ENCODE measurements at places on chromosomes 5 and 9.

- no peak overlapping the region for H3K27ac ChIP-seq
- DNase-seq = peak; percentile 87
- no peak overlapping the region for H3K4me3 ChIP-seq
- H3K4me1 ChIP-seq = peaks cover 18% of the 10 kb centered on the region
Observed at GRCh38 chr9:97710356-97711222, 13.4 kb upstream of the XPA start.

GRCh38 chr9:126150411-126151030 is 176.1 kb upstream of the MVB12B start:
- DNase-seq = no peak
- peaks cover 2% of the 10 kb centered on the region for H3K27me3 ChIP-seq
- H3K27ac ChIP-seq = no peak overlapping the region
- H3K4me3 ChIP-seq = no peak overlapping the region
- H3K36me3 ChIP-seq = no peaks in the 10 kb centered on the region
- H3K4me1 ChIP-seq = peaks cover 18% of the 10 kb centered on the region

DNA sequence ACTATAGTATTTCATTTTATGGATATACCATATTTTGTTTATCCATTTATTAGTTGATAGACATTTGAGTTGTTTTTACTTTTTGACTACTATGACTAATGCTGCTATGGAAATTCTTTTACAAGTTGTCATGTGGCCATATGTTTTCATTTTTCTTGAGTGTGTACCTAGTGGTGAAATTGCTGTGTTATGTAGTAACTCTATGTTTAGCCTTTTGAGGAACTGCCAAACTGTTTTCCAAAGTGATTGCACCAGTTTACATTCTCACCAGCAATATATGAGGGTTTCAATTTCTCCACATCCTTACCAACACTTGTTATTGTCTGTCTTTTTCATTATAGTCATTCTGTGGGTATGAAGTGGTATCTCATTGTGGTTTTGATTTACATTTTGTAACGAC is 75.4 kb downstream of the GRIA1 start:
- no peaks in the 10 kb centered on the region for H3K36me3 ChIP-seq
- DNase-seq = no peak
- no peaks in the 10 kb centered on the region for H3K4me1 ChIP-seq

GRCh38 chr5:91042936-91043255 is 340.2 kb downstream of the ARRDC3 start:
- peaks cover 11% of the 10 kb centered on the region for H3K4me1 ChIP-seq
- peak; percentile 62 for DNase-seq
- H3K4me3 ChIP-seq = no peak overlapping the region
- no peaks in the 10 kb centered on the region for H3K27me3 ChIP-seq

- no peaks in the 10 kb centered on the region for H3K4me1 ChIP-seq
- no peaks in the 10 kb centered on the region for H3K27me3 ChIP-seq
- no peak overlapping the region for H3K4me3 ChIP-seq
- no peaks in the 10 kb centered on the region for H3K36me3 ChIP-seq
- H3K27ac ChIP-seq = no peak overlapping the region
- peak; percentile 76 for DNase-seq
Observed at GRCh38 chr5:132506094-132506692, 15.6 kb upstream of the IRF1 start.

- no peaks in the 10 kb centered on the region for H3K27me3 ChIP-seq
- H3K4me3 ChIP-seq = no peak overlapping the region
- no peak for DNase-seq
- H3K27ac ChIP-seq = no peak overlapping the region
Observed at GRCh38 chr9:71302776-71303175, 181.4 kb upstream of the TRPM3 start.

- peaks cover 10% of the 10 kb centered on the region for H3K36me3 ChIP-seq
- peak overlapping the region; percentile 27 for H3K27ac ChIP-seq
- H3K4me1 ChIP-seq = peaks cover 64% of the 10 kb centered on the region
- DNase-seq = peak; percentile 88
- peak overlapping the region; percentile 26 for H3K4me3 ChIP-seq
Observed at GRCh38 chr5:88833371-88834130, 49.4 kb downstream of the MEF2C start.

- no peaks in the 10 kb centered on the region for H3K27me3 ChIP-seq
- H3K4me3 ChIP-seq = no peak overlapping the region
- no peaks in the 10 kb centered on the region for H3K4me1 ChIP-seq
- H3K27ac ChIP-seq = no peak overlapping the region
- no peaks in the 10 kb centered on the region for H3K36me3 ChIP-seq
Observed at GRCh38 chr5:119681734-119682133, 52.4 kb downstream of the FAM170A start.

- H3K27me3 ChIP-seq = no peaks in the 10 kb centered on the region
- no peaks in the 10 kb centered on the region for H3K4me1 ChIP-seq
- H3K27ac ChIP-seq = no peak within 1 kb of the TSS
- no peak for DNase-seq
Observed at GRCh38 chr5:850511-851006, at the start of gene ZDHHC11. ZDHHC11 (minus strand) TSS chr5:850986; CDS start chr5:850602, 384 bp downstream.

GRCh38 chr9:99127356-99128132 is 22.6 kb downstream of the TGFBR1 start:
- no peaks in the 10 kb centered on the region for H3K36me3 ChIP-seq
- H3K4me3 ChIP-seq = no peak overlapping the region
- no peak overlapping the region for H3K27ac ChIP-seq
- DNase-seq = no peak
- peaks cover 14% of the 10 kb centered on the region for H3K4me1 ChIP-seq
- H3K27me3 ChIP-seq = no peaks in the 10 kb centered on the region

GRCh38 chr5:160297776-160298175 is 14.6 kb downstream of the CCNJL start:
- no peaks in the 10 kb centered on the region for H3K4me1 ChIP-seq
- DNase-seq = no peak
- no peaks in the 10 kb centered on the region for H3K27me3 ChIP-seq

GRCh38 chr5:110718311-110718710 is 8.2 kb downstream of the TMEM232 start:
- no peaks in the 10 kb centered on the region for H3K4me1 ChIP-seq
- no peak overlapping the region for H3K27ac ChIP-seq
- no peak overlapping the region for H3K4me3 ChIP-seq
- DNase-seq = no peak

GRCh38 chr5:174741352-174741751 is 17.0 kb downstream of the MSX2 start:
- H3K4me3 ChIP-seq = no peak overlapping the region
- DNase-seq = no peak
- H3K27me3 ChIP-seq = peaks cover 31% of the 10 kb centered on the region
- H3K27ac ChIP-seq = no peak overlapping the region
- H3K36me3 ChIP-seq = no peaks in the 10 kb centered on the region

DNA sequence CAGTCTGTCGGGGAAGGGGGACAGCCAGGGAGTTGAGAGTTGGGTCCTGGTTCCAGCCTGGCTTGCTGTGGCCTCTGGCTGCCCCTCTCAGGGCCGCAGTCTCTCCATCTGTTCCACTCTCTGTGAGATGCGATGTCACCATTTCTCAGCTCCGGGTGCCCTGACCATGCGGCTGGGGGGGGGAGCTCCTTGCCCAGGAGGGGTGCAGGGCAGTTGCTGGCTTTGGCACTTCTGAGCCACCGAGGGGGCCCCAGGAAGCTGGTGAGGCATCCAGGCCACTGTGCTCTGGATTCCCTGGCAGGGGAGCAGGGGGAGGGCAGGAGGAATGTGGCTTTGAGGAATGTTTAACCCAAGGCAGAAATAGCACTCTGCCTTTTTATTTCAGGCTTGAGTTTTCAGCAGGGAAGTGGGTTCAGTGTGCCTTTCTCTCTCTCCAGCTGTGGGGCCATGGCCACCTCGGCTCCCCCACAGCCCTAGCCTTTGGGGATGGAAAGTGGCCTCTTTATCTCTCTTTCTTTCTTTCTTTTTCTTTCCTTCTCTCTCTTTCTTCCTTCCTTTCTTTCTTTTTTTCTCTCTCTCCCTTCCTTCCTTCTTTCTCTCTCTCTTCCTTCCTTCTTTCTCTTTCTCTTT is 11.0 kb downstream of the NCS1 start:
- no peaks in the 10 kb centered on the region for H3K4me1 ChIP-seq
- no peak for DNase-seq
- no peak overlapping the region for H3K4me3 ChIP-seq
- no peaks in the 10 kb centered on the region for H3K27me3 ChIP-seq
